ENCODE measurements at places on chromosomes 6 and 20. TPM values are rescaled to one million over a fixed set of nuclear protein-coding genes. Genes with fewer than 3 reads are reported as not detected.
A peak's percentile ranks its signal among the peaks of the same experiment; 100 is the strongest.

GRCh38 chr20:35468671-35469334 is 13.4 kb downstream of the CEP250 start:
- H3K27me3 ChIP-seq = no peaks in the 10 kb centered on the region
- no peak overlapping the region for H3K4me3 ChIP-seq
- no peak for DNase-seq
- no peak overlapping the region for H3K27ac ChIP-seq
- peaks cover 36% of the 10 kb centered on the region for H3K36me3 ChIP-seq

DNA sequence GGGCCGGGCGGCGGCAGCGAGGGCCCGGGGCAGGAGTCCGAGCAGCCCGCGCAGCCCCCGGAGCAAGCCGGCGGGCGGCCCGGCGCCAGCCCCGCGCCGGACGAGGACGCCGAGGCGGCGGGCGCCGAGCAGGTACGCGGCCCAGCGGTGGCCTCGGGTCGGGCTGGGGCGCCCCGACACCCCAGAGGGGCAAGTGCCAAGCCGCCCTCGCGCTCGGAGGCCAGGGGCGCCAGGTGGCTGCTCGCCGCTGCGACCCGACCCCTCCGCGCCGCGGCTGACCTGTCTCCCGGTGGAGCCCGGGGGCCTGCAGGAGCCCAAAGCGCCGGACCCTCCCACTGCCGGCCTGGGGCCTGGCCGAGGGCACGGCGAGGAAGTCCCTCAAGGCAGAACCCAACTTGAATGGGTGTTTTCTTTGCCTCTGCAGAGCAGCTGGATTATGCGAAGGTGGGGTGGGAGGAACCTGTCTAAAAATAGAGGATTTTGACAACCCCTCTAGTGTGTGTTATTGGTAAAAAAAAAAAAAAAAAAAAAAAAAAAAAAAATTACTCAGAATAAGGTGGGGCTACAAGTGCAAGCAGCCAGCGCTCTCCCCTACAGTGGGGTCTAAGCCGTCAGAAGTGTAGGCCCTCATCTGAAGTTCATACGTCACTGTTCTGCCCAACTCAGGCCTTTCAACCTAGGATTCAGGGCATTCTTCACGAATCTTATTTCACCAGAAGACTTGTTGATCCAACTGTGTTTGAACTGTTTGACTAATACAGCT is 609 bp downstream of the OGFRL1 start:
- H3K36me3 ChIP-seq = no peaks in the 10 kb centered on the region
- H3K27me3 ChIP-seq = no peaks in the 10 kb centered on the region
- peak overlapping the region; percentile 79 for H3K4me3 ChIP-seq

NHSL1 gene
- 19.0 TPM for total RNA-seq

GRCh38 chr6:5636210-5637030 is 370.3 kb downstream of the NRN1 start:
- no peaks in the 10 kb centered on the region for H3K4me1 ChIP-seq
- H3K27me3 ChIP-seq = no peaks in the 10 kb centered on the region
- no peaks in the 10 kb centered on the region for H3K36me3 ChIP-seq
- no peak overlapping the region for H3K27ac ChIP-seq
- H3K4me3 ChIP-seq = no peak overlapping the region

DNA sequence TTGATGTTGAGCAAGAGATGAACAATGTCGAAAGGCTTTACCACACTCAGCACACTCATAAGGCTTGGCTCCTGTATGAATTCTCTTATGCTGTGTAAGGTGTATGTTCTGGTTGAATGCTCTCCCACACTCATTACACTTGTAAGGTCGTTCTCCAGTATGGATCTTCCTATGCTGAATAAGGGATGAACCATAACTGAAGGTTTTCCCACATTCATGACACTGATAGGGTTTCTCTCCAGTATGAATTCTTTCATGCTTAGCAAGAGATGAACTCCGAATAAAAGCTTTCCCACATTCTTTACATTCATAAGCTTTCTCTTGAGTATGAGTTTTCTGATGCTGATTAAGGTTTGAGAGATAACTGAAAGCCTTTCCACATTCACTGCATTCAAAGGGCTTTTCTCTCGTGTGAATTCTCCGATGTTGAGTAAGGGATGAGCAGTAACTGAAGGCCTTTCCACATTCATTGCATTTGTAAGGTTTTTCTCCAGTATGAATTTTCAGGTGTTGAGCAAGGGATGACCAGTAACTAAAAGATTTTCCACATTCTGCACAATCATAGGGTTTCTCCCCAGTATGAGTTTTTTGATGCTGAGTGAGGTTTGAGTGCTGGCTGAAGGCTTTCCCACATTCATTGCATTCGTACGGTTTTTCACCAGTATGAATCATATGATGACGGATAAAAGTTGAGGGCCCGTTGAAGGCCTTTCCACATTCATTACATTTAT is 21.1 kb downstream of the ZNF184 start:
- no peak overlapping the region for H3K4me3 ChIP-seq

DNA sequence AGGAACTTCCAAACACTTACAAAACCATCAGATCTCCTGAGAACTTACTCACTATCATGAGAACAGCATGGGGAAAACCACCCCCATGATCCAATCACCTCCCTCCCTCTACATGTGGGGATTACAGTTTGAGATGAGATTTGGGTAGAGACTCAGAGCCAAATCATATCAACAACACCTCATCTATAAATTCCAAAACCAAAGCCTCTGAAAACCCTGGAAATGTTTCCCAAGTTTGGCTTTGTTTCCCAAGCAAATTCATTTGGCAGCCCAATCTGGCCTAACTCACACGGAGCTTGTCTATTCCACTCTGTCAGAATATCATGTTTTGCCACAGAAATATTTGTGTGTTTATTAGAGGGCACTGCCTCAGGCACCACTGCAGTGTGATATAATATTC is 142.6 kb downstream of the COL9A1 start:
- no peaks in the 10 kb centered on the region for H3K4me1 ChIP-seq
- peaks cover 24% of the 10 kb centered on the region for H3K27me3 ChIP-seq
- no peak overlapping the region for H3K27ac ChIP-seq
- H3K36me3 ChIP-seq = no peaks in the 10 kb centered on the region

TMC2 gene
- not detected for total RNA-seq

- no peak for DNase-seq
- H3K4me1 ChIP-seq = no peaks in the 10 kb centered on the region
- no peaks in the 10 kb centered on the region for H3K36me3 ChIP-seq
- H3K27me3 ChIP-seq = peaks cover 42% of the 10 kb centered on the region
- no peak overlapping the region for H3K27ac ChIP-seq
These were observed 31.3 kb downstream of the PNPLA1 start for GRCh38 chr6:36301085-36301658.

- no peak overlapping the region for H3K27ac ChIP-seq
- DNase-seq = no peak
- no peak overlapping the region for H3K4me3 ChIP-seq
- H3K27me3 ChIP-seq = no peaks in the 10 kb centered on the region
These were observed 30.9 kb downstream of the FYN start for GRCh38 chr6:111842271-111842822.

GABRR2 gene
- total RNA-seq = 0.68 TPM

GRCh38 chr6:148565930-148566663 is 180.7 kb upstream of the UST start:
- H3K27me3 ChIP-seq = no peaks in the 10 kb centered on the region
- peak overlapping the region; percentile 24 for H3K27ac ChIP-seq
- peaks cover 19% of the 10 kb centered on the region for H3K4me1 ChIP-seq
- no peak overlapping the region for H3K4me3 ChIP-seq

DEFB125 gene
- total RNA-seq = not detected

DNA sequence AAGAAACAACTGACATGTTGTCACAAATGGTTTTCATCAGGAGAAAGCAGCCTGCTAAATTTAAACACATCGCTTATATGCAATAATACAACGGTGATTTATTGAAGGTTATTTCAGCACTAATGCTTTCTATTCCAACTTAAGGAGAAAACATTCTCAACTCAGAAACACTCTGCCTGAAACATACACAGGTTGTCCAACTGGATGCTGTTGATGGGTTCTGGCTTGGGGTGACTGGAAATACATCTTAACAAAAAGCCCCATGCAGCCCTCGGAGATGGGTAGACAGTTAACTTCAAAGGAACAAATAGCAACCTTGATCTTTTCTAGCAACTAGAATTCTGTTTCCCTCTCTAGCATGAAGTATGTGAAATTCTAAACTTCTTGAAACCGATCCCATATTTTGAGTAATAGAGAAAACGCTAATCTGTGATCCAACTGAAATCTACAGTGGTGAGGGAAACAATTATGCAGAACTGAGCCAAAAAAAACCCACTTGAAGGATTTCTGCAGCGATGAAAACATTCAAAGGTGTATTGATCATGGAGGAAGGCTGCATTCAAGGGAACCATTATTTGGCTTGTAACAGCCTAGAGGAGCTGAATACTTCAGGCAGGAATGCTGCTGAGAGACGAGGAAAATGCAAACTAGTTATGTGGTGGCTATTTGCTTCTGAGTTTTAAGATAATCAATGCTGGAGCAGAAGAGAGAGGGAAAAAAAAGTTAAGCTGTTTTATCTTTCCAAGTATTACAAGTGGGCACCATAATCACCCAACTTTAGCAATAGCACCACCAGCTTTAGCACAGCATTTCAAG is 6.9 kb downstream of the ZMYND8 start:
- H3K4me1 ChIP-seq = peaks cover 12% of the 10 kb centered on the region
- H3K4me3 ChIP-seq = no peak overlapping the region
- H3K27me3 ChIP-seq = no peaks in the 10 kb centered on the region
- DNase-seq = no peak
- H3K27ac ChIP-seq = no peak overlapping the region
- H3K36me3 ChIP-seq = peaks cover 20% of the 10 kb centered on the region

DNA sequence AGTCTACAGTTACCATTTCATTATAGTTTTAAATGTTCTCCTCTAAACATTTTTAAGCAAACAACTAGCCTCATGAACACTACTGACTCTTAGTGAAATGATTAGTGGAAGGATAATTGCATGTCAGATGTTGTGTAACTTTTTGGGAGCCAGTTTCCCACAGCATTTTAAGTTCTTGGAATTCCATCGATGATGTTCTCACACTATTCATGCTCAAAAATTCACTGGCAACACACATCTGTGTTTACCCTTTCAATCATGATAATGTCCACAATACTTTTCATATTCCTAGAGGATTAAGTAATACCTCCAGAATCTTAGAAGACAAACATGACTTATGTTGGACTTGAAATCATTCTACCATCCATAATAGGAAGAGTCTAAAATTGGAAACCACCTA is 678.1 kb upstream of the ID4 start:
- peaks cover 62% of the 10 kb centered on the region for H3K4me1 ChIP-seq
- H3K27ac ChIP-seq = peak overlapping the region; percentile 83
- H3K27me3 ChIP-seq = no peaks in the 10 kb centered on the region
- DNase-seq = no peak

- H3K27me3 ChIP-seq = no peaks in the 10 kb centered on the region
- H3K36me3 ChIP-seq = peaks cover 14% of the 10 kb centered on the region
These were observed 272.1 kb downstream of the ZFAND3 start for GRCh38 chr6:38091613-38092012.

GRCh38 chr6:18179770-18180356 is 24.6 kb downstream of the KDM1B start:
- peaks cover 2% of the 10 kb centered on the region for H3K4me1 ChIP-seq
- H3K27me3 ChIP-seq = no peaks in the 10 kb centered on the region
- DNase-seq = no peak
- no peak overlapping the region for H3K4me3 ChIP-seq

TNF gene
- total RNA-seq = not detected

- no peak overlapping the region for H3K27ac ChIP-seq
- H3K36me3 ChIP-seq = peaks cover 6% of the 10 kb centered on the region
- DNase-seq = no peak
- H3K27me3 ChIP-seq = no peaks in the 10 kb centered on the region
These were observed 1.9 kb upstream of the ZBTB9 start for GRCh38 chr6:33452496-33452895.

CRISP3 gene
- not detected for total RNA-seq

- no peak overlapping the region for H3K27ac ChIP-seq
- H3K27me3 ChIP-seq = peaks cover 86% of the 10 kb centered on the region
These were observed 7.1 kb downstream of the BMP7 start for GRCh38 chr20:57259121-57259937.

TOMM6 gene
- 133 TPM for total RNA-seq

RIMS1 gene
- total RNA-seq = 23.5 TPM

CST7 gene
- not detected for total RNA-seq

SH3BGRL2 gene
- total RNA-seq = 1.9 TPM

GRCh38 chr6:22852101-22852500 is 282.7 kb downstream of the HDGFL1 start:
- no peak overlapping the region for H3K4me3 ChIP-seq
- peaks cover 40% of the 10 kb centered on the region for H3K4me1 ChIP-seq
- no peak for DNase-seq

- no peak for DNase-seq
- no peak overlapping the region for H3K27ac ChIP-seq
- no peaks in the 10 kb centered on the region for H3K36me3 ChIP-seq
- H3K4me3 ChIP-seq = no peak overlapping the region
- H3K27me3 ChIP-seq = no peaks in the 10 kb centered on the region
- H3K4me1 ChIP-seq = peaks cover 19% of the 10 kb centered on the region
These were observed 21.8 kb downstream of the CASS4 start for GRCh38 chr20:56433880-56434255.

DNA sequence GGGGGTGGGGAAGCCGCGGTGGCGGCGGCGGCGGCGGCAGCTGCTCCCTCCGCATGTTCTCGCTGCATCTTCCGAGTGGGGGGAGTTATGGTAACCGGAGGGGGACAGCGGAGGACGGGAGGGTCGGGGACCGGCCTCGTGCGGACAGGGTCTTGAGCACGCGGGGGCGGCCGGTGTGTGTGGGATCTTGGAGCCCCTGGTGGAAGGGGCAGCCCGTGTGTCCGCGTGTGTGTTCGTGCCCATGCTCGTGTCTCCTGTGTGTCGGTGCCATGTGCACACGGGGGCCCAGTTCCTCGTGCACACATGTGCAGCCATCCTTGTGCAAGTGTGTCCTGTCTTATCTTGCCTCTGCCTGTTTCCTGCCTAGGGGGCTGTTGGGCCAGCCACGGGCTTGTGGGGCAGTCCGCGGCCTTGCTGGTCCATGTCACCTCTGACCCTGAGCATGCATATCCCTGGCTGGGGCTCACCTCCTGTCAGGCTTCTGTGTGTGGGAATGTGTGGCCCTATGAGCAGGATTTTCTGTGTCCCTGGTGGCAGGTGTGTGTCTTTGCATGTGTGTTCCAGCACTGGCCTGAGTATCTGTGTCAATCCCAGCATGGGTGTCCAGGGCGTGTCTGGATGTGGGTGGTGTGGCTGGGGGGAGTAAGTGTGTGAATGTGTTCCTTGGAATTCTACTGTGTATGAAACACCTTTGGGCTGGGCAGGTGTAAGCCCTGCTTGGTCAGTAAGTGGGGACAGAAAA is 8.5 kb downstream of the SYNGAP1 start:
- peaks cover 77% of the 10 kb centered on the region for H3K4me1 ChIP-seq
- peaks cover 13% of the 10 kb centered on the region for H3K36me3 ChIP-seq
- H3K4me3 ChIP-seq = peak overlapping the region; percentile 82
- no peak for DNase-seq

- peaks cover 23% of the 10 kb centered on the region for H3K4me1 ChIP-seq
- peaks cover 43% of the 10 kb centered on the region for H3K27me3 ChIP-seq
- no peaks in the 10 kb centered on the region for H3K36me3 ChIP-seq
- no peak for DNase-seq
- no peak overlapping the region for H3K27ac ChIP-seq
- peak overlapping the region; percentile 74 for H3K4me3 ChIP-seq
These were observed 4.3 kb downstream of the MTCL3 start for GRCh38 chr6:127514773-127515227.

TMEM244 gene
- not detected for total RNA-seq
